ENCODE measurements at places on chromosomes 3 and 15.

DNA sequence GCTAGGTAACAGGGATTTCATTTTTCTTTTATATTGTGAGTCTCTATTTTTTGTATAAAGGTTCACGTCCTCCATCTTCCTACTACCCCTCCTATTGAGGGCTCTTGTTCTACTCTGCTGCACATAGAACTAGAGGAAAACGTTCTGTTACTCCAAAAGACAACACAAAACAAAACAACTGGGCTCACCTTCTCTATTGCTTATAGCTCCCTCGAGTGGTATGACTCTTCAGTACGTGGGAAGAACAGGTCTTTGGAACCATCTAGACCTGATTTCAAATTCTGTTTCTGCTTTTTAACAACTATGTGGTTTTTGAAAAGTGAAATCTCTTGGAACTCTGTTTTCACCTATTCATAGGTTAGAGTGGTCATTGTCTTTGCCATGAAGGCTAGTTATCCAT is 515.3 kb downstream of the SOX2 start:
- DNase-seq = no peak

GRCh38 chr3:120497336-120497735 is 46.5 kb upstream of the FSTL1 start:
- no peak for DNase-seq

DNA sequence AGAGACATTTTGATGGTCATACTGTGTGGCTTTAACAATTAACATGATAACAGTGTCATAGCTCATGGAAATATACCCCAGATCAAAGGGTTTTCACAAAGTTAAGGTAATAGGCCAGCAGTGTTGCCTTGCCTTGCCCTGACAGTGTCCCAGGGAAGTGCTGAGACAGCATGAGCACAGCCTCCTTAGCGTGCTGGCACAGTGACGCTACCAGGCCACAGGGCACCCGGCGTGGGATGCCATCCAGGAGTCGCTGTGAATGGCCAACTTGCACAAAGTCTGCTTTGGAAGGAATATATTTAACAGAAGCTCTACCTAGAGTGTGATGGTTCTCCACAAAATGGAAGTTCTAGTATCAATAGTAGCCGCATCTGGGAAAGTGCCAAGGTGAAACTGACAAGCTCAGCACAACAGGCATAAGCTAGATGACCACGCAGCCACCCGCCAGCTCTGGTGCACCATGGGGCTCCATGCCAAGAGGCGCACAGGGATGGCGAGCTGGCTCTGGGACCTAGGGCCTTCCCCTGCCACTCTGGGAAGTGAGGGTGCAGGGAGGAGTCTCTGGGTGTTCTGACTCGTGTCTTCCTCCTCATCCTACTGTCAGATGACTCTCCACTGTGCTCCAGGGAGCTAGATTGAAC is 86.2 kb downstream of the GABRB3 start:
- DNase-seq = no peak

GRCh38 chr3:122255757-122256439 is 69.2 kb upstream of the CSTA start:
- DNase-seq = no peak

DNA sequence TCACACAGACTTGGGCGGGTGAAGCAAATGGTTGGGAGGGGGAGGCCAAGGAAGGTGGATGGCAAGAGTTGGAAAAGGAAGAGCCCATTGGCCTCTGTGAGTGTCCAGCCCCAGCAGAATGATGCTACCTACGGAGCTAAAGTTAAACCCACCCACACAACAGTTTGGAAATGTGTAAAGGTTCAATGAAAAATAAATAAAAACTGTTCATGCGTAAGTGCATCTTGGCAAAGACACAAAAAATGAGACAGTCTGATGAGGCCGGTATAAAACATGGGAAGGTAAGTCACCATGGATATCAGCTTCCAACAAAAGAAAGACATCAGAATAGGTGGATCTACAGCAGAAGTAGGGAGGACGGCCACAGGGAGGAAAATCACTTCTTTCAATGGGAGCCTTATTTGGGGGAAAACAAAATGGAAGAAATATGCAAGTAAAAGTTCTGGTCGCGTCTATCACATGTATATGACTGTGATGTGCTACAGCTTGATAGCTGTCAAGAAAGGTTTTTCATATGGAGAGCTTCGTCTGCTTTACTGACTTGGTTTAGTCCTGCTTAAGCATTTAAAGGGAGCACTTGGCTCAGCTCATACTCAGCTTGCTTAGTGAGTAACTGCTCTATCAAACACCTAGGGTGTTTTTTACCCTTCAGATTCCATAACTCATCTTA is 82.8 kb downstream of the TIGIT start:
- DNase-seq = no peak

DNA sequence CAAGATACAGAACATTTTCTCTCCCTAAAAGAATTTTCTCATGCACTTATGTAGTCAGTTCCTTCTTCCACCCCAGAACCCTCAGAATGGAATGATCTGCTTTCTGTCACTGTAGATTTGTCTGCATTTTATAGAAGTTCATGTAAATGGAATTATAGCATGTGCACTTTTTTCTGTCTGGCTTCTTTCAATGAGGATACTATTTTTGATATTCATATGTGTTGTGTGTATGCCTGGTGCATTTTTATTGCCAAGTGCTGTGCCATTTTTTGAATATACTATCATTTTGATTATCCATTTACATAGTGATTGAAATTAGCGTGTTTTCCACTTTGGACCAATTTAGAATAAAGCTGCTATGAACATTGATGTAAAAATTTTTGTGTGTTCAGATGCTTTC is 156.6 kb upstream of the ALCAM start:
- DNase-seq = no peak

DNA sequence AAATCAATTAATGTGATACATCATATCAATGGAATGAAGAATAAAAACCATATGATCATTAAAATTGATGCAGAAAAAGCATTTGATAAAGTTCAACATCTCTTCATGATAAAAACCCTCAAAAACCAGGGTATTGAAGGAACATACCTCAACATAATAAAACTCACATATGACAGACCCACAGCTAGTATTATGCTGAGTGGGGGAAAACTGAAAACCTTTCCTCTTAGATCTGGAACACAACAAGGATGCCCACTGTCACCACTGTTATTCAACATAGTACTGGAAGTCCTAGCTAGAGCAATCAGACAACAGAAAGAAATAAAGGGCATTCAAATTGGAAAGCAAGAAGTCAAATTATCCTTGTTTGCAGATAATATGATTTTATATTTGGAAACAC is 30.5 kb downstream of the CCK start:
- DNase-seq = no peak

GRCh38 chr3:168981396-168981795 is 682.1 kb downstream of the MECOM start:
- no peak for DNase-seq

DNA sequence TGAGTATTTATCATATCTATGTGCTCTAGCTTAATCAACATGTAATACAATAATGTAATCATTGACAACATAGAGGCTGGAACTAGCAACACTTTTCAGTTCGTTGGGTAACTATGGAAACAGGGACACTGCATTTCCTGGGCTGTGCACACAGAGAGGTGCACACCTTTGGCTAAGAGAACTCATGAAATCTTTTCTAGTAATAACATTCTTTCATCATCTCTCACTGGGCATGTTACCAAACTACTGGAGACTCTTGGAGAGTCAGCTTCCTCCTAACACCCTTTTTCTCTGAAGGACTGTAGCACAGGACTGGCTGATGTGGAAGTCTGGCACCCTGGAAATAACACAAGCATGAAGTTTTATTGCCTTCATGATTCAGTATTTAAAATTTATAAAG is 135.6 kb downstream of the KCNMB2 start:
- DNase-seq = no peak

GRCh38 chr3:148604270-148605085 is 93.2 kb upstream of the AGTR1 start:
- no peak for DNase-seq

- no peak for DNase-seq
Measured at GRCh38 chr3:144403040-144403457, 431.4 kb downstream of the DIPK2A start.

GRCh38 chr3:127804141-127804540 is 18.2 kb downstream of the MGLL start:
- DNase-seq = no peak

GRCh38 chr3:35737934-35738706 is 98.8 kb downstream of the ARPP21 start:
- no peak for DNase-seq

GRCh38 chr3:196340466-196340865 is 2.3 kb upstream of the TM4SF19 start:
- DNase-seq = no peak

- no peak for DNase-seq
Measured at GRCh38 chr3:142270407-142270806, 45.0 kb upstream of the GK5 start.

GRCh38 chr15:70486012-70486411 is 277.3 kb downstream of the UACA start:
- DNase-seq = no peak
